A172 (cell line): ENCODE measurements at places on chromosomes 5 and 9. TPM values are rescaled to one million over a fixed set of nuclear protein-coding genes. Genes with fewer than 3 reads are reported as not detected.

Gene LMX1B
- total RNA-seq: 1.8 and 2.9 TPM in 2 replicates

Gene SPOCK1
- total RNA-seq: 4.5 and 6.5 TPM in 2 replicates

Gene PTTG1
- 292 and 382 TPM in 2 replicates for total RNA-seq

Gene ENTPD8
- total RNA-seq: 0.83 and 0.98 TPM in 2 replicates

Gene LPAR1
- 3.7 and 5.4 TPM in 2 replicates for total RNA-seq

Gene C9orf43
- total RNA-seq: 0.50 and 0.76 TPM in 2 replicates

Gene IL3
- not detected in 2 replicates for total RNA-seq

Gene CMBL
- 9.3 and 12.5 TPM in 2 replicates for total RNA-seq

Gene LECT2
- total RNA-seq: not detected in 2 replicates

Gene KIF4B
- total RNA-seq: 0.02 TPM in 1 of 2 replicates, not detected in the other

Gene PCDHGC4
- total RNA-seq: 0.22 TPM in 1 of 2 replicates, not detected in the other

Gene PCDHB14
- 17.6 and 18.2 TPM in 2 replicates for total RNA-seq

Gene GLE1
- total RNA-seq: 97.5 and 101 TPM in 2 replicates

Gene CTXN3
- not detected in 2 replicates for total RNA-seq

Gene TMEM8B
- total RNA-seq: 1.6 and 2.7 TPM in 2 replicates

Gene SPINK13
- total RNA-seq: not detected in 2 replicates

Gene CYSRT1
- total RNA-seq: 5.1 and 5.4 TPM in 2 replicates

Gene OR1J4
- total RNA-seq: not detected in 2 replicates

Gene CA9
- total RNA-seq: not detected in 2 replicates

Gene KIF12
- 0.03 and 0.07 TPM in 2 replicates for total RNA-seq

Gene CCIN
- total RNA-seq: 0.34 and 0.36 TPM in 2 replicates

Gene KIF27
- 3.1 and 3.3 TPM in 2 replicates for total RNA-seq

Gene CCDC192
- total RNA-seq: not detected in 2 replicates

Gene SERF1A
- total RNA-seq: 8.3 and 35.3 TPM in 2 replicates

Gene ECPAS
- 45.3 and 49.9 TPM in 2 replicates for total RNA-seq

Gene FST
- 14.3 and 20.4 TPM in 2 replicates for total RNA-seq

Gene GRM6
- not detected in 2 replicates for total RNA-seq
